ENCODE measurements at places on chromosomes 3 and 15.

DNA sequence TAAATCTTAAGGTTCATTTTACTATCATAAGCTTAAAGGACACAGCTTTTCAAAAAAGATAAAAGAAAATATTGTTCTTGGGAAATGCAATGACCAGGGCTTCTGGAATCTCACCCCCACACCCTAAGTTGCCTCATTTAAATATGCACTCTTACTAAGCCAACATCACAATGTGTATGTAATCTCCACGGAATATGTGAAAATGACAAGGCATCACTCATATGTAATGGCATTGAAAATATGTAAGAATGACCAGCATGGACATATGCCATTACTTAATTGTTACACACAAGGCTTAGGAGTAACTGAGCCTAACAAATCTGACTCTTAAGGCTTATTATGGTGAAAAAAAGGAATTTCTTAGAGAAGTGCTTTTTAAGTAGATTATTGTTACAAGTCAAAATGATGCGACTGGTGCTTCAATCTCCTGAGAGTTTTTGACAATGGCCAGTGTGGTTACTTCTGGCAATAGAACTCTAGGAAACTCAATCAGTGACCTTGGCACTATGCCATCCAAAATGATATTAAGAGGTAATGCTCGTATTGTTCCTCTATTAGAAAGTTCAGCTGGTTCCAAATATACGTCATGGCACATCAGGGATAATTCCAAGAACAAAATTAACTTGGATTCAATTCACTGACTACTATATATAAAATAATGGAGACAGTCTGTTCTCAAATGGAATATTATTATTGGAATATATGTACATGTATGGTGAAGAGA, 290.0 kb upstream of the PLSCR5 start:
- no peak for DNase-seq

DNA sequence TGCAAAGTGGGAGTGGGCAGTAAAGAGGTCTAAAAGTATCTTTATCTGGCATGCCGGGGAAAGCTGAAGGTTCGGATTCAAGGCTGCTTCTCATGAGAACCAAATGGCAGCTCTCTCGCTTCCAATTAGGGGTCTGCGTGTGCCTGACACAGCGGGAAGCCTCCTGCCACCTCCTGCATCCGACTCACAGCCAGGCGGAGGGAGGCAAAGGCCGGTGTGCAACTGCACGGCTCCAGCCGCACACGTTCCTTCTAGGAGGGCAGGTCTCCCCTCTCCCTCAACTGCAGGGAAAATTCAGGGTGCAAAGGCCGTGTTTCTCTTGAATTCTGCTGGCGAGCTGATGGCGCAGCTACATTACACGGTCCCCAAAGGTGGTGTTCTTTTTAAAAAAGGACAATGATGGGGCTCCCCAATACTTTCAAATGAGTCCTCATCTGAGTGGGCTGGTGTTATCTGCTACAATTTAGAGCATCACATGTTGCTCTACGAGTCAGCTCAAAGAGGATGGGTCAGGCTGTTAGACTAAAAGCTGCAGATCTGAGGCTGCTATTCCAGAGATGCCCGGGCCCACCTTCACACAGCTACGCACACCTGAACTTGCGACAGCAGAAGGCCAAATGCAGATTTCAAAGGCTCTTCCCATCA, 226.6 kb downstream of the ADAMTS17 start:
- no peak for DNase-seq

- no peak for DNase-seq
Measured at GRCh38 chr3:102466001-102466400, 31.2 kb downstream of the ZPLD1 start.

DNA sequence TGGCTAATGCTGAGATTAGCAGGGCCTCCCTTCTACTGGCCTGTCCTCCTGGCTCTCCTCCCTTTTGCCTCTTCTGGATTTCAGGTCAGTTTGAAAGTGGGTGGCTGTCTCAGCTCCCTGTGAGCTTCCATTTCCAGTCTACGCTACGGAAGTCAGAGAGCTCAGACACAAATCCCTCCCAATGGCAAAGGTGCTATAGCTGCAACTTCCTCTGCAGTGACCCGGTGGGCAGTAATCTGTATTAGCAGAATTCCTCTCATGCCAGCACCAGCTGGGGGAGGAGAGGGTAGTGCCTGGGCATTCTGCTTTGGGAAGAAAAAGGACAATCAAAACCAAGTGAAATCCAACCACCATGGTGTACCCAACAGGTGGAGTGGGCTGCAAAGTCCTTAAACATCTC, 171.4 kb downstream of the STT3B start:
- DNase-seq = no peak

DNA sequence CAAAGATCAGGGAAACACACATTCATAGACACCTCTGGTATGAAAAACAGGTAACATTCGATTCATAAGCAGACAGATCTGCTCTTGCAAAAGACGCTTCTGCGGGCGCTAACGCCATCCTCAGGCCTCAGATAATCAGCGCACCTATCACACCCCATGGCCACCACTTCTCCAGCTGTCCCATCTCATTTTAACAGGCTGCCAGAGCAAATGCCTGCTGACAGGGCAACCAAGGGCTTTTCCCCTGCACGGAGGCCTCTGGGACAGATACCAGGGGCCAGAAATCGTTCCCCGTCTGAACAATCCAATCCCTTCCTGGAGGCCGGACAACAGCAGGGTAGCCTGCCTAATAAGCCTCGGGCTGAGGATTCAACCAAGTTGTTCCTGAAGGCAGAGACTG, 15.2 kb downstream of the ABCC5 start:
- no peak for DNase-seq

- DNase-seq = no peak
Measured at GRCh38 chr3:9124730-9125129, 124.7 kb downstream of the SRGAP3 start.

GRCh38 chr3:177427540-177427939, 230.3 kb upstream of the TBL1XR1 start:
- DNase-seq = no peak

- DNase-seq = no peak
Measured at GRCh38 chr3:65268426-65268825, 580.6 kb upstream of the ADAMTS9 start.

GRCh38 chr3:7733933-7734332, 767.7 kb upstream of the LMCD1 start:
- no peak for DNase-seq

Data from testis (tissue), 5 donors.